Mammary epithelial cell (primary cell): ENCODE measurements at places on chromosomes 4 and X.

DNA sequence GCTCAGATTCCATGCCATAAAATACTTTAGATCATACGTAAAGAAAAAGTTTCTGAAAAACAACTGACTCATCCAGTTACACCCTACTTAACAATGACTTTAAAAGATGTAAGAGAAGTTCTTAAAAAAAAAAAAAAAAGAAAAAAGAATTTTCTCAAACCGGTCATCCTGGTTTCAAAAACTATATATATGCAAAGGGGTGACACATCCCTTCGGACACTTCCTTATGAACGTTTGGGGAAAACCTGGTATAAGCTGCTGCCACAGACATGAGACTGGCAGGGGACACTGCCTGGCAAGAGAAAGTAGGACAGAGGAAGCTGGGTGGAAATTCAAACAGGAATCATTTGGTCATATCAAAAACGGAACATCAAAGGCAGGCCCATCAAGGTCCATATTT is 81.2 kb upstream of the PRSS48 start:
- peak; percentile 86 for DNase-seq

DNA sequence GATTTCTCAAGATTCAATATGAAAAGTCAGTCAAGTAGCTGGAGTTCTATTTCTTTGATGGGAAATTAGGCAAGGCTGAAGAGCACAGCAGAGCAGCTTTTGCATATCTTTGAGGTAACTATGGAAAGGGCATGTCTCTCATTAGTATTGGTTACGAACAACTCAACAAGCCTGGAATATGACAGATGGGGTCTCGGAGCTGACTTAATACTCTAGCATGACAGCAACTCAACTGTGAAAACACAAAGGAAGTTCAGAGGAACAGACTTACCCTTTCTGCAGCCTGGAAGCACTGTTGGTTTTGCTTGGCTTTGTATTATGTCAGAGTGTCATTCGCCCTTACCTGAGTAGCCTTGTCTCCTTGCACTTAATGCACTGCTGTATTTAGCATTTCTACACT is 79.9 kb upstream of the AADAT start:
- DNase-seq = no peak

- no peak for DNase-seq
Measured at GRCh38 chrX:47168495-47169073, 23.6 kb downstream of the RBM10 start.

- no peak for DNase-seq
Measured at GRCh38 chrX:145936769-145937168, 119.1 kb downstream of the SLITRK2 start.

DNA sequence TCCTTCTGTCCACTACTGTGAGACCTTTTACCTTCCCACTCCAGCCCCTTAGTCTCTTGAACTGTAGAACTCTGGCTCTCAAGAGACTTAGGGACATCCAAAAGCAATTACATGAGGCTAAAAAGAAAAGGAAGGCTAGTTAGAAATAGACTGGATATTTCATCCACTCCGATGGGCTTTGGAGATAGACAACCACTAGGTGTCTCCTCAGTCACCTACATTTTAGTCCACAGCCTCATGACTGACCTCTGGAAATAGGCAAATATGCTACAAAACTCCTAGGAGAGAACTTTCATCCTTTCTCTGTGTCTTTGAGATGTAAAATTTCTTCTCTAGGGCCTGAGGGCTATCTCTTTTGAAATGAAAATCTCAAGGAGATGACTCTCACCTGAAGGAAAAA is 45.1 kb upstream of the LAMP2 start:
- DNase-seq = peak; percentile 19

- DNase-seq = no peak
Measured at GRCh38 chrX:13115146-13115855, 70.9 kb upstream of the FAM9C start.

DNA sequence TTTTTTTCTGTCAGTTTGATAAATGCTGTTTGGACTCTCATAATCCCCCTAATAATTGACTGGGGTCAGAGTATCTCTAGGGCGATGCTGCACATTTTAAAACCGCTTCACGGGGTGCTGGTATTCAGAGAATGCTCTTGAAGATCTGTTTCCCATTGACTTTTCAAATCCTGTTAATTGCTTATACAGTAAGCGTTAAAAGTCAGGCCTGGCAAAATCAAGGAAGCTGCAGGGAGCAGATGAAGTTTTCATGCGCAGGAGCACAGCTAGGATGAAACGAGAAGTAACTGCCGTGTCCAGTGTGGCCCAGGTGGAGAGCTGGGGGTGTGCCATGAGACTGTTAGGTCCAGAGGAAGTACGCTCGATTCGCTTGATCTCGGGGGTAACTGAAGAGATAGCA is 312.9 kb downstream of the TRIML1 start:
- no peak for DNase-seq
